ENCODE measurements at places on chromosomes 5 and 9.

DNA sequence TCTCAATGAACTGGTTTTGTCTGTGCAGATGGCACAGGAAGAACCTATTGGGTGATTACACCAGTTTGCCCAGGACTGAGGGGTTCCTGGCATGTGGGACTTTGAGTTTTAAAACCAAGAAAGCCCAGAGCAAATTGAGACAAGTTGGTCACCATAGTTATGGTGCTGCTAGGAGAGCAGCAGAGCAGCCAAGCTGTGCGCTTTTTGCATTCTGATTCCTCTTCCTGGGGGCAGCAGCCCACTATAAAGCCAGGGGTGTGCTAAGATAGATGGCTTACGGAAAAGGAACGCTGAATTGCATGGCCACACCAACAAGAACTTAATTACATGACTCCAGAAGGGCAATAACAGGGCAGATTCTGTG lies 49.7 kb downstream of the TIMD4 start:
- no peak for DNase-seq

DNA sequence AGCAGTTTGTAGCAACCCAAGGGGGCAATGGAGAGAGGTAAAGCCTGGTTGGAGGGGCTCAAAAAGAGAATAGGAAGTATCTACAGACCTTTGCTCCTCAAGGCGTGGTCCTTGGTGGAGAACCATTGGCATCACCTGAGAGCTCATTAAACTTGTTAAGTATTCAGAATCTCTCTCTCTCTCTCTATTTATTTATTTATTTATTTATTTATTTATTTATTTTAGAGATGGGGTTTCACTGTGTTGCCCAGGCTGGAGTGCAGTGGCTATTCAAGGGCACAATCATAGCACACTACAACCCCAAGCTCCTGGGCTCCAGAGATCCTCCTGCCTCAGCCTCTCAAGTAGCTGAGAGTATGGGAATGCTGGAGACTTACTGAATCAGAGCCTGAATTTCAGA lies 193.1 kb upstream of the ADCY2 start:
- DNase-seq: no peak

GRCh38 chr5:81409896-81410295 lies 16.0 kb upstream of the ACOT12 start:
- no peak for DNase-seq

DNA sequence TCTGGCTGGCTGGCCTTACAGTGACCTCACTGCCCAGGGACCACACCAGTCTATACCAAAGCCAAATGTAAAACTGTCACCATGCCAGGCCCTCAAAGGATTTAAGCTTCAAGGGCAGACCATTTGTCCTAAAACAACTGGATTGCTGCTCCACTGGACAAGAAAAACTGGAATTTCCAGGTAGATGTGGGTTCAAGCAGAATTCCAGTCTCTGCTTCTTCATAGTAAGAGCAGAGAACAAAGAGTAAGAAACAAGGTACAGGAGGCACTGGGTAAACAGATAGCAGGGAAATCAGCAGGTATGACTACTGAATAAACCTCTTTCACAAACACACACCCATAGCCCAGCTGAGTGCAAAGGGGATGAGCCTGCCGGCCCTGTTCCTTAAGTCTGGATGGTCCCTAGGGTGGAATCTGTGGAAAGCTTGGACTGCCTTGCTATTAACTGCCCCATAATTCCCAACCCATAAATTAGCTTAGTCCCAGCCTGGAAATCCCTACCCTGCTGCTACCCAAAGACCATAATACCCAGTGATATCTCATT lies 5.5 kb downstream of the B4GALT1 start:
- DNase-seq: no peak

GRCh38 chr5:169099801-169100734 lies 200.9 kb downstream of the SLIT3 start:
- DNase-seq: no peak

GRCh38 chr5:149466457-149466972 lies 84.7 kb downstream of the CSNK1A1 start:
- no peak for DNase-seq

DNA sequence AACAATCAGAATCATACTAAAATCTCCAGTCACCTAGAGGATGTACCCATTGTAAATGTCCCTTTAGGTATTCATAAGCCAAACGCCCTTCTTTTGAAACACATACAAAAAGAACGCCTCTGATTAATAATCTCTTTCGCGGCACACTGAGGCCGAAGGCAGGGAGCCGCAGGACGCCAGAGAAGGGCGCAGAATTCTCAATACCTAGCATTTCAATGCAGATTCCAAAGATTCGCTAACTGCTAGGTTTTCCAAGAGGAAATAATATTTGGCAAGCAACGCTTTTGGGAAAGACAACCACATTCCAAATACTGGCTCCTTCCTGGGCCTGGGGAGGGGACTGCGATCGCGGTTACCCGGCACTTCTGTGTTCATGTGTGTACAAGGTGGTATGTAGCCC lies 203.3 kb downstream of the MEF2C start:
- DNase-seq: no peak

DNA sequence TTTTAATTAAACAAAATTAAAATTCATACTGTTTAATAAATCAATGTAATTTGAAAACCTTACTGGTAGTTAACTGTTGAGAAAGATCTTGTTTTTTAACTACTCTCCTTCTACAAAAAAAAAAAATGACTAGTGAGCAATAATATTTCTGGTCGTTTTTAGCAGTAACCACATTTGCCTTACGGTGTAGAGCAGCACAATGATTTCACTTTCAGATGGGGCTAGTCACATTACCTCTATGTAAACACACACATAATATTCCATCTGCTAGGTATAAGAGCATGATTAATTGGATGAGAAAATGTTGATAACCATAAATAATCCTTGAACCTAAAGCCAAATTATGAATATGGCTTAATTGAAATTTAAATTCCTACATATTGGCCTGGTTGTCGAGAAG lies 198.1 kb downstream of the CHSY3 start:
- DNase-seq: no peak

DNA sequence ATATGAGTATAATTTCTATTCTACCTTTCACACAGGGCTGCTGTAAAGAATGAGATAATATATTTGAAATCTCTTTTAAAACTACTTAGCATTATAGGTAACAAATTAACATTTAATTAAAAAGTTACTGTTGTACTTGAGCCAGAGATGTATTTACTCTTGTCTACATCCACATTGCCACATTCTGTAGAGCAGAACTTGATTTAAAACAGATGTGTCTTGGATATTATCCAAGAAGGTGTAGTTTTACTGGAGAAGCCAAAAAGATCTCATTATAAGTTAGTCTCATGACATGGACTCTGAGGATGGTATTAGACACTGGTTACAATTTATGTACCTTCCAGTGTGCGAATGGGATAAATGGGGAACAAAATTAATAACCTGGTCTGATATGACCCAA lies 293.1 kb upstream of the CCNH start:
- DNase-seq: no peak

DNA sequence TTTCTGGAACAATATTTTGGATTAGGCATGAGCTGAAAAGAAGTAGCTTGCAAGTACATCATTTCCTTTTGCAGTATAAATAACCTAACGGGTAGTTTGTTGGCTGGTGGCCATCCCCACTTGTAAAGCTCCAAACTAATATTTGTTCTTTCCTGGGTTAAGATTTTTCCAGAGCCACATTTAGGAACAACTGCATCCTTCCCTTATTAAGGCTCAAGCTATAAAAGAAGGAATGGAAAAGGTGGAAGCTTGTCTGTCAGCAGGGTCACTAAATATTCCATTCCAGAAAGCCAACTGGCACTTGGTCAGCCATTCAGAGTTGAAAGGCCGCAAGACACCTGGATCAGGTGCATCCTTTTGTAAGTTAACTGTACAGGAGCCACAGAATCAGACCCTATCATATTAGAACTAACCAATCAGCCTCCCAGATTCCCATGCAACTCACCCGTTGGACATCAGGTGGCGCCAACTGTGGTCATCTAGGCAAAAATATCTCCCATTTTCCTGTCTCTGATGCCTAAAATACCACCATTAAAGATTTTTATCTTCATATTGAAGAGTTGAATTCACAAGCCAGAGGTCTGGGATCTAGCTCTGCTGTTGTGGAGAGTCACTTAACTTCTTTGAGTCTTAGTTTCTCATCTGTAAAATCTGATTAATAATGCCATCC lies 82.9 kb downstream of the PTCD2 start:
- no peak for DNase-seq

DNA sequence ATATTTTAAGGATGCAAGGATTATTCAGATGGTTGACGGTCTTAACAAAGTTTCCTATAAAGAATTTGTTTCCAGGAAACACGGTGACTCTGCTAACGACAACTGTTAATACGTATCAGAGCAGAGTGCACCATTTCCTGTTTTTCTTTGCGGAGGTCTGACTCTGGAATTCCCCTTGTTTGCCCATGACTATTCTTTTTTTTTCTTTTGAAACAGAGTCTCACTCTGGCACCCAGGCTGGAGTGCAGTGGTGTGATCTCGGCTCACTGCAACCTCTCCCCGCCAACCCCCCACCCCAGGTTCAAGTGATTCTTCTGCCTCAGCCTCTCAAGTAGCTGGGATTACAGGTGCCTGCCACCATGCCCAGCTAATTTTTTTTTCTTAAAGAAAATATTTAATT lies 115.9 kb downstream of the CDC42SE2 start:
- peak; percentile 11 for DNase-seq

- DNase-seq: no peak
Observed at GRCh38 chr5:115456539-115457040, 88.0 kb downstream of the FEM1C start.

- no peak for DNase-seq
Observed at GRCh38 chr5:180626661-180627385, 22.6 kb downstream of the FLT4 start.

DNA sequence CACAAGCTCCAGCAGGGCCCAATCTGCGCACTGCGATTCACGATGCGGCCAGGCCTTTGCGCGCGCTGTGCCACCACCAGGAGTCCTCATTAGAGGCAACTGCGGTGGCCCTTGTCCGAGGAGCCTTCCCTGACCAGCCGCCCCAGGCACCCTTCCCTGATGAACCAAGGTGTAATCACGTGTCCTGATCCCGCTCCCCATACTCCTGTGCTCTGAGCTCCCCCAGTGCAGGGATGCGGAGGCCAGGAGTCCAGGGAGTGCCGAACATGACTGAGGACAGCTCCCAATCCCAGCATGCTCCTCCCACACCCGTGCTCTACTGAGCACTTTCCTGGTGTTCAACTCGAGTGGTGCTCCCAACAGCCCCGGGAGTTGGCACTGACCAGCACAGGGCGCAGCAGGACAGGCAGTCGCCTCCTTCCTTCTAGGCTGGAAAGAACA lies 134.8 kb downstream of the ZNF354C start:
- DNase-seq: no peak

GRCh38 chr5:170885809-170886208 lies 24.0 kb downstream of the RANBP17 start:
- no peak for DNase-seq

DNA sequence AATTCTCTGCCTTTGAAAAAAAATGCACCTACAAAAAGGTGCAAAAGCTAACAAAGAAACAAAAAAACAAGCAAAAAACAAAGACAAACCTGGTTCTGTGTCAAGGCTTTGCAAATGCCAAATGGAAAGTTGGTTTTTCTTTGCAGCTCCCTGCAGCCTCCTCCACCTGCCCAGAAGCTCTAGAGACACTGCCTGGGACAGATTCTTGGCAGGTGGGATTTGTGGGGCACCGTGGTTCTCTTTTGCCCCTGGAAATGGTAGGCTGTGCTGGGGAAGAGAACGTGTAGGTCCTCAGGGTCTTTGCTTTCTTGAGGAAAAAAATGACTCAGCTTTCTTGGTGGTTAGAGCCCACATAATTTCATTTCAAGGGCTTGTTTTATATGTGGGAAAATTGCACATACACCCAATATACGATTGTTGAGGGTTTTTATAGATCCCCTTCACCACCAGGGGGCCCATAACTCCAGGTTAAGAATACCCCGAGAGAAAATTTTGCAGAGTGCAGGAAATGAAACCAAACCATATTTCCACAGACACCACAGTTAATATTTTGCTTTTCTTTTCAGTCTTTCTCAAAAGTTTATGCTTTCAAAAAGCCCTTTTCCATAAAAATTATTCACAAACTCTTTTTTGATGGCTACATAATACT lies 58.7 kb downstream of the NXNL2 start:
- DNase-seq: peak; percentile 45

- no peak for DNase-seq
Observed at GRCh38 chr9:29625292-29625731, 2052.0 kb upstream of the C9orf72 start.

DNA sequence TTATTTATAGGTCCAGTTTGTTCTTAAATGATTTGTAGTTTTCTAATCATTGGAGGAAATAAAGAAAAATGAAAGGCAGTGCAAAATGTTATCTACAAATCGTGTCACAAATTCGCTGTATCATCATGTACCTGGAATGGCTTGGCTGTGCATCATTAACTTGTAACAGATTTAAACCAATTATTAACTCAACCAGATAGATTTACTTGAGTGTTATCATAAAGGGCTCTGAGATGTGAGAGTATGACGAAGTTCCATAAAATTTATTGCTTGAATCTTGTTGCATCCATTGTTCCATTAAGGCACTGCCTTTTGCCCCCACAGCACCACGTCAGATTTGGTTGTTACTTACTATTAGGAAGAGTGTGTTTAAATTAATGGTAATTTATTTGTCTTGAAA lies 23.5 kb downstream of the PCSK5 start:
- DNase-seq: no peak

GRCh38 chr9:38061326-38061977 lies 7.6 kb downstream of the SHB start:
- no peak for DNase-seq

- no peak for DNase-seq
Observed at GRCh38 chr5:42970636-42971559, 69.2 kb downstream of the ANXA2R start.

- no peak for DNase-seq
Observed at GRCh38 chr5:135007749-135008363, 26.2 kb downstream of the PITX1 start.

- DNase-seq: no peak
Observed at GRCh38 chr5:108278285-108279240, 103.3 kb downstream of the FBXL17 start.

- DNase-seq: no peak
Observed at GRCh38 chr5:144004146-144004545, 166.3 kb downstream of the YIPF5 start.

- DNase-seq: no peak
Observed at GRCh38 chr5:2530609-2531008, 220.9 kb downstream of the IRX2 start.

DNA sequence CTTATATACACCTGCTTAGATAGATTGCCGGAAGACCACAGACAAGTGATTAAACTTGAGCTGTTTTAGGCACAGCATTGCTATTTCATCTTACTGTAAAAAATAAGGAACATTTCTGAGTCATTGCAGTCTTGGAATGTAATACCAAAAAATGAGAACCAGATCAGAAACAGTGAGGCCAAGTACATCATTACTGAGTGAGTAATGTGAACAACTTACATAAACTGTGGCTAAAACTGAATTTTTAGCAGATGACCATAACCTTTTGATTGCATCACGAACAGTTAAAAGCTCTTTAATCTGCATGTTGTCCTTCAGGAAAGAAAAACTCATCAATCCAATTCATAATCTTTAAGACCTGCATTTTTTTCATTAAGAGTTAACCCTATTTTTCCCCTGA lies 157.1 kb upstream of the FGF10 start:
- DNase-seq: no peak

- no peak for DNase-seq
Observed at GRCh38 chr9:27059412-27059811, 49.6 kb upstream of the TEK start.

All from SW 1271 (cell line).